ENCODE measurements at places on chromosomes 7 and 10.
A peak's percentile ranks its signal among the peaks of the same experiment; 100 is the strongest.

DNA sequence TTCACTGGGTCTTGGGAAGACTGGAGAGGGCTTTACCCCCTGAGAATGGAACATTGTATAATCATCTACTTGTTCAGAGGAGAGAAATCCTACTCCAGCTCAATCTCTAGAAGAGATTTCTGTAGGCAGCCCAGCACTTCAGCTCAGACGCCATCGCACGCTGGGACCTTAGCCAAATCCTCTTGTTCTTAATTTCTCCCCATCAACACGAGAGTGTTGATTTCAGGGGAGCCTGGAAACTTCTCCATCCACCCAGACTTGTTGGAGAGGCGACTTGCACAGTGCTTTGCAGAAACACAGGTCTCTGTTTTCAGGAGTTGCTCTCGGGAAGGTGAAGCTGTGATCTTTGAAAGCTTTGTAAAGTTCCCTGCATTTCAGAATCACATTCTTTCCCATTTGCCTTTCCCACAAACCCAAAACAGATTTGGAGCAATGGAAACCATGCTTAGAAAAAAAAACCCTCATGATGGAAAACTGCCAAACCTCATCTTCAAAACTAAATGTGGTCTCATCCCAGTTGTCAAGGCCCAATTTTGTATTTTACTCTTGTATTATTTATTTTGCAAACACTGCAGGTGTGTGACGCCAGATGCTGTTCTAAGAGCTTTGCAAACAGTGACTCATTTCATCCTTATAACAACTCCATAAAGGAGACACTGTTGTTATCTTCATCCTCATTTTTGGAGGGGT lies 60.9 kb downstream of the CALML3 start:
- no peak for DNase-seq

- peak; percentile 64 for DNase-seq
Measured at GRCh38 chr7:55073976-55074528, 55.2 kb downstream of the EGFR start.

GRCh38 chr10:99537086-99537988 lies 4.6 kb downstream of the NKX2-3 start:
- no peak for DNase-seq

DNA sequence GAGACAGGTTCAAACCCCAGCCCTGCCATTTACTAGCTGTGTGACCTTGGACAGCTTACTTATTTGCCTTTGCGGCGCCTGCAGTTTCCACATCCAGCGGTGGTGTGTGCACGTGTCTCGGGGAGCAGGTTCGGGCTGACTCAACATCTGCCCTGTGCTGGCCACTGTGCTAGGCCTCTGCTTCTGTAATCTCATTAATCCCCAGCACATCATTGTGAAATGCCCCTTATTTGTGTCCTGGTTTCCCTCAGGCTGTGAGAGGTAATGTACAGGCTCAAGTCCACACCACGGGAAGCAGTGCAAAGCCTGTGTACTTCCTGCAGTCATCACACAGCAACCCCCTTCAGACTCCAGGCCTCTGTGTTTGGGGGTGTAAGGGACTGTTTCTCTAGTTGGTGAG lies 285.7 kb downstream of the RPS24 start:
- no peak for DNase-seq

DNA sequence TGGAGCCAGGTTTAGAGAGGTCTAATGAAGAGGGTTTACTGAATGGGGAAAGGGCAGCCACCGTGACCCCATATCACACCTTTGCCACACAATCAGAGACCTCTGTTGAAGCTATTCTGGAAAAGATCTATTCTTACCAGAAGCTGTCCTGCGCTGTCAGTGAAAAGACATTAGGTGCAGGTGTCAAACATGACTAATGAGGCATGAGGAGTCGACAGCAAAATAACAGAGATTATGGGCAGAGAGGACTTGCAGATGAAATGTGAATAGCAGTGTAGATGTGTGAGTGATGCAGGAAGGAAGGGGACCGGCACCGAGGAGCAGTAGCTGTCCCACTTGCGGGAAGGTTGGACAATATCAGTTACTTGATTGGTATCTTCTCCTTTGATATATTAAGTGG lies 627.7 kb upstream of the GALNT17 start:
- DNase-seq = no peak

- DNase-seq = no peak
Measured at GRCh38 chr7:288671-289101, 1.3 kb upstream of the FOXL3 start.

GRCh38 chr10:123742751-123743440 lies 76.7 kb downstream of the GPR26 start:
- no peak for DNase-seq

GRCh38 chr7:116953372-116953905 lies at the start of gene ST7:
ST7 (plus strand) TSS chr7:116953501; CDS start chr7:116953541, 40 bp downstream.
- peak; percentile 63 for DNase-seq

DNA sequence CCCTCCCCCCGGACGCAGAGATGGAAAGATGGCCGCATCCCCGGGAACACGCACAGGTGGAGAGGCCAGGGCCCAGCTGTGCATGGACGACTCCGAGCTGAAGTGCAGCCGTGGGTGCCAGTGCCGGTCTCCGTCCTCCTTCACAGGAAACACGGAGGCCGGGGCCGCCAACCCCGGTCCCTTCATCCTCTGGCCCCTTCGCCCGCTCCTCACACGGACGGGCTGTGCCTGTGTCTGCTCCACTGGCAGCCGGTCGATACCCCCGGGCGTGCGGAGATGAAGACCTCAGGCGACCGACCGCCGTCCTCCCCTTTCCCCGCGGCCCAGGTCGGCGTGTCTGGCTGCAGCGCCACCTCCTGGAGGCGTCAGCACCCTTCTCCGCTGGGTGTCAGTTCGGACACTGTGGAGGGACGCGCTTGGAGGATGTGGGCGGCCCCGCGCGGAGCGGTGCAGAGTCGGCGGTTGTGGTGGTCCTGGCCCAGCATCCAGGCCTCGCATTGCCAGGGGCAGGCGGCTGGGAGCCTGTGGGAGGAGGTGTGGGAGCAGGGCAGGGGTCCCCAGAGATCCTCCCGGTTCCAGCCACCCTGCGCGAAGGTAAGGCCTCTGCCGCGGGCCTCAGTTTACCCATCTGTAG lies 9.9 kb downstream of the ZNF511 start:
- peak; percentile 24 for DNase-seq

- peak; percentile 59 for DNase-seq
Measured at GRCh38 chr7:87218796-87219544, 562 bp downstream of the TMEM243 start.

- DNase-seq = no peak
Measured at GRCh38 chr10:43673471-43673870, 24.8 kb upstream of the ZNF32 start.

DNA sequence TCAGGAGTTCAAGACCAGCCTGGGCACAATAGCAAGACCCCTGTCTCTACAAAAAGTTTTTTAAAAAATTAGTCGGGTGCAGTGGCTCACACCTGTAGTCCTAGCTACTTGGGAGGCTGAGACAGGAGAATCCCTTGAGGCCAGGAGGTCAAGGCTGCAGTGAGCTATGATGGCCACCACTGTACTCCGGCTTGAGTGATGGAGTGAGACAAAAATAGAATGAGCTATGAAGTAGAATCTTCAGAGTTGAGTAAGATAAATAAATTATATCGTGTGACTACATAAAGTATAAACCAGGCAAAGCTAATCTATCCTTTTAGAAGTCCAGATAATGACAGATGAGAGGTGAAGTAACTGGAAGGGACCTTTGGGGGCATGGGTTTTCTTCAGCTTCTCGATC lies 15.3 kb upstream of the MRPS24 start:
- DNase-seq = no peak

- DNase-seq = no peak
Measured at GRCh38 chr7:67251986-67252558, 255.4 kb downstream of the TYW1 start.

DNA sequence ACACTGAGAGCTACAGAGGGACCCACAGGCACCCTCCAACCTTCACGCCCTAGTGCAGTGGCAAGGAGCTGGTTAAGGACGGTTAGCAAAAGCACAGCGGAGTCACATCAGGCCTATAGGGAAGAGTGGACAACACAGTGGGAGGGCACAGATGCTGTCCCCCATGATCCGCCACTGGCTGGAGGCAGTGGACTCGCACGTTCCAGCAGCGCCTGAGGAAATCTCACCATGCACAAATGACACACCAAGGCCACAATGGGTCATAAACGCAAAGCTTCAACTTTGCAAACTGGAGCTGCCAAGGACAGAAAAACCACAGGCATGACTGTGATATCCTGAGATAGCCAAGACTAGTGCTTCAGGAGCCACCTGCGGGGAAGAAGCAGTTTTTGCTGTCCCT lies 58.8 kb downstream of the GRB10 start:
- no peak for DNase-seq

DNA sequence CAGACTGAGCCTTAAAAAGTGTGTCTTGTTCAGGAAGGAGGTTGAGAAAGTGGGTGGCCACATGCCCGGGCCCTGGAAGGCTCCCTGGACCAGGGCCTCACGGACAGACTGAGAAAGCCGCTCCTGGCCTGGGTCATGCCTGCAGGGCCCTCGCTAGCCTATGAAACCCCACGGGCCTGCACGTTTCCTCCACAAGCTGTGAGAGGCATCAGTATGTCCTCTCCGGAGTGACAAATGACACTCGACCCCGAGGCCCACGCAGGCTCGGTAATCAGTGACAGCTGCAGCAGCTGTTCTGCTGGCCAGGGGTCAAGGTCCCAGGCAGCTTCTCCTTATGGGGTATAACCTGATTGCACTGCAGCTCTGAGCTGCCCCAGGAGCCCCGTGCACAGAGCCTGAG lies 47.6 kb downstream of the ASB13 start:
- DNase-seq = peak; percentile 68

DNA sequence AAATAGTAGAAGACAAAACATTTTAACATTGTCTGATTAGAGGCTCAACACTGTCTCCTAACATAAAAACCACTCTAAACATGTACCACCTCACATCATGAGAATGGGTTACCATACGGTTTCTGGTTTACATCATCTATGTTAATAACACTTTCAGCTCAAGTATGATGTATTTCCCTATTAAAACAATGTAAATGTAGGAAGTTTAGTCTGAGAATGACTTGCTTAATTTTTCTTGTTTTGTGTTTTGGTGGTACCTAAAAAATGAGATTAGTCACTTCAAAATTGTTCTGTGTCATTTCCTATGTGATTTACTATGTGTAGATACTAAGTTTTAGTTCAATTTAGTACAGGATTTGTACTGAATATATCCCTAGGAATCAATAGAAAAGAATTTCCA lies 195.8 kb upstream of the SEMA3C start:
- no peak for DNase-seq

DNA sequence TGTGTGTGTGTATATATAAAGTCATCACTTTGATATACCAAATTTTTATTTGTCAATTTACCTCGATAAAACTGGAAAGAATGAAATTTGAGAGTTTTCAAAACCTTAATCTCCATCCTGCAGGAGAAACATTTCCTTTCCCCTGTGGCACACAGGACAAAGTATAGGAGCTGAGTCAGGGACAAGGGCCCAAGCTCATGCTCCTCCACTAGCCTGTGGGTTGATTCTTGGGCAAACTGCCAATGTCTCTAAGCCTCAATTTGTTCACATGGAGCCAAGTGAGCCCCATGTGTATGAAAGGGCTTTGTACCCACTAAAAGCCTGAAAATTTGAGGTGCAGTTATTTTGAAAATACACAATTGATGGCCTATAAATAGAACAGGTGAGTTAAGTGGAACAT lies 60.3 kb upstream of the IL6 start:
- no peak for DNase-seq

DNA sequence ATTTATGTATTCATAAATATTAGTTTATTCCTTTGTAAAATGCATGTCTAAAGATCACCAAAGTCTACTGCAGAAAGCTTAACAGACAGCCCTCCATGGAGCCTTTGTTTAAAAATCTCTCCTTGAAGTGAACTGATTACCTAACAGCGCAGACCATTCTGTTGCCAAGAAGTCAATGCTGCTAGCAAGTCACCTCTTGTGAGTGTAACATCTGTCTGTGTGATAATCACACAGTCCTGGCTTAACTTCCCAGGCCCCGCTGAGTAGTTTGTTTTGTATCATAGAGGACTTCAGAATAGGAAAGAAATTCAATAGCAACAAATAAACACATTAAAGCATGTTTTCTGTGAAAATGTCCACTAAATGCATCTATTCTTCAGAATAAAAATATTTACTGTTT lies 435.3 kb upstream of the IGFBP3 start:
- no peak for DNase-seq

DNA sequence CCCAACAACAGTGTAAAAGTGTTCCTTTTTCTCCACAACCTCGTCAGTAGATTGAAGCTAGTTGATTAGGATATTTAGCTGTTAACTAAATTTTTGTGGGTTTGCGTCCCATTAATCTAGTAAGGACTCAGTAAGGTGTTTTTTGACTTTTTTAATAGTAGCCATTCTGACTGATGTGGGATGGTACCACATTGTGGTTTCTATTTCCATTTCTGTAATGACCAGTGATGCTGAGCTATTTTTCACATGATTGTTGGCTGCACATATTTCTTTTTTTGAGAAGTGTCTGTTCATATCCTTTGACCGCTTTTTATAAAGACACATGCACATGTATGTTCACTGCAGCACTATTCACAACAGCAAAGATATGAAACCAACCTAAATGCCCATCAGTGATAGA lies 5.6 kb upstream of the LRRN3 start:
- DNase-seq = no peak

DNA sequence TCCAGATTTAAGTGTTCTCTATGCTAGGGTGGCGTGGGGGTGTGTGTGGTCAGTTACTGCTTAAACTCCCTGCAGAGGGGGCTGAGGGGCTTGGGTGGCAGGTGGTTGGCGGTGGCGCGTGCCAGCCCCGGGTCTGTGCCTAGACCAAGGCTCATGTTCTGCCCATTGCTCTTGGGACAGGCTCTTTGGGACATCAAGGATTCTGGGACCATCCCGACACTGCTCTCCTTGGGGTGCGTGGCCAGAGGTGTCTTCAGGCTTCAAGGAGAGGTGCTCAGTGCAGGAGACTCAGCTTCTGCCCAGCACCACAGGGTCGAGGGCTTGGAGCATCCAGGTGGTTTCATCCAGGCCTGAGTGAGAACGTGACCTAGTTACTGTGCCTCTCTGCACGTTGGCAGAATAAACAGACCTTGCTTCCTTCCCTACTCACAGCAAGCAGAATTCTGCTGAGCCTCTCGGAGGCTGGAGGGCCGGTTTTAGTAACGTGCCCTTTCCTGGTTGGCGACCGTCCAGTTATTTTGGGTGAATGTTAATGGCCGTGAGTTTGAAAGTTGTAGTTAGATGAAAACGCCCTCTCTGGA lies 39.9 kb downstream of the CAMK1D start:
- no peak for DNase-seq

- peak; percentile 96 for DNase-seq
Measured at GRCh38 chr7:114889646-114890285, 32.1 kb upstream of the MDFIC start.
